ENCODE measurements at places on chromosomes 4 and X.
A peak's percentile ranks its signal among the peaks of the same experiment; 100 is the strongest.

DNA sequence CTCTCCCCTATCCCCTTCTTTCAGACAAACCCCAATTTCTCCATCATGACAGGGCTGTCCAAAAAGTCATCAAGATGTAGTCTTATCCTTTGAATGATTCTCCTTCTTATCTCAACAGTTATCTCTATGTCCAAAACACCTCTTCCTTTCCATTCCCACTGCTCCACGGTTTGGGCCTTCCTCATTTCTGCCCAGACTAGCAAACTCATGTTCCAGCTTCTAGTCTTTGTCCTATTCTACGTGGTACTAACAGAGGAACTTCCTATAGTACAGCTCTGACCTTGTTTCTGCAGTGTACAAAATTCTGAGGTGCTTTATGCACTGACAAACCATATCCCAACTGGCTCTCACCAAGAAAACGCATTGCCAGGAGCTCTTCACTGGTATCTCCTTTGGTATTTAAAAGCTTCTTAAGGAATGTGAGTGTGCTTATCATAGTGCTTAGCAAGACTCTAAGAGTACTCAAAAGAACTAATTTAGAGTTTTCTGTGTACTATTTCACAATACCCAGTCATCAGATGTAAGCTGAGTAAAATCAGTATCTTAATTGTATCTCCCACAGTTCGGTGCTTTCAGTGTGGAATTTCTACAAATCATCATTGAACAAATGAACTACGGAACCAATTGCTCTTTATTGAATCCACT lies 65.5 kb downstream of the MAML3 start:
- peaks cover 26% of the 10 kb centered on the region for H3K4me1 ChIP-seq
- DNase-seq = no peak
- H3K36me3 ChIP-seq = no peaks in the 10 kb centered on the region
- no peak overlapping the region for H3K27ac ChIP-seq
- no peak overlapping the region for H3K4me3 ChIP-seq
- no peaks in the 10 kb centered on the region for H3K27me3 ChIP-seq

GRCh38 chr4:152981842-152982241 lies 45.7 kb downstream of the FHDC1 start:
- no peak overlapping the region for H3K27ac ChIP-seq
- no peaks in the 10 kb centered on the region for H3K27me3 ChIP-seq
- no peaks in the 10 kb centered on the region for H3K36me3 ChIP-seq
- peaks cover 4% of the 10 kb centered on the region for H3K4me1 ChIP-seq

GRCh38 chr4:84631573-84631972 lies 48.6 kb downstream of the CDS1 start:
- no peaks in the 10 kb centered on the region for H3K4me1 ChIP-seq
- no peak for DNase-seq
- no peak overlapping the region for H3K27ac ChIP-seq
- no peak overlapping the region for H3K4me3 ChIP-seq
- H3K27me3 ChIP-seq = no peaks in the 10 kb centered on the region

- no peak within 1 kb of the TSS for H3K27ac ChIP-seq
- H3K27me3 ChIP-seq = no peaks in the 10 kb centered on the region
- H3K4me3 ChIP-seq = no peak within 1 kb of the TSS
- DNase-seq = no peak
- H3K36me3 ChIP-seq = no peaks in the 10 kb centered on the region
Observed at GRCh38 chrX:70422851-70423341, at the start of gene GDPD2. TSS of gene GDPD2 (plus strand) at chrX:70423314. CDS start at chrX:70424985, 1,671 bp downstream.

DNA sequence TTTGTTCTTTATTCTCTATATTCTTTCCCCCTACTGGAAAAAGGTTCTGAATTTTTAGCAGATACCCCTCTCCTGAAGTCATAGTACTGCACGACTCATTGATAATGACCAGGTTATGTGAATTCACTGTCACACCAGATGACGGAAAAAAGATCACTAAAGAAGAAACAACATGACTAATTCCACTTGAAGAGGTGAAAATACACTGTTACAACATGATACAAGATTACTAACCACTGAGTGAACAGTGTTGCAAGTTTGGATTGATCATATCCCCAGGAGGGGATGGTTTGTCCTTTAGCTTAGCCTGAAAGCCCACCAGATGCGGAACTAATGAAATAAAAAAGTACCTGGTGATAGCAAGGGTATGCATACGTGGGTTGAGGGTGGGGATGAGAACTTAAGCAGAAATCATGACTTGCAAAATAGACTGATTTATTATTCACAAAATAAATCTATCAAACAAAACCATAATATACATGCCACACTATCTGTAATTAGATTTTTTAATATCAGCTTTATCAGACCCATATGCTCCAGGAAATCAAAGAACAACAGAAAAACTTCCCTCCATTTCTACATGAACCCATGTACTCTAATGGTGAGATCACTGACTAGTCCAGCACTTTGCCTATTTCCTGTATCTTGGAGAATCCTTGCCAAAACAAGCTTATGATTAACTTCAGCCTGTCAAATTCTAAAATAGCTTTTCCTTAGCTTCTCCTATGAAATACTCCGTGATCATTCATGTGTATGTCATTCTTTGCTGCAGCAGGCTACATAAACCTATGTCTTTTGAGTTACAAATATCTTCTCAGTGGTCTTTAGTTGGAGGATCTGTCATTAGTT lies 257.4 kb upstream of the AGA start:
- H3K27ac ChIP-seq = no peak overlapping the region
- H3K27me3 ChIP-seq = no peaks in the 10 kb centered on the region
- H3K36me3 ChIP-seq = no peaks in the 10 kb centered on the region
- no peaks in the 10 kb centered on the region for H3K4me1 ChIP-seq
- no peak for DNase-seq
- no peak overlapping the region for H3K4me3 ChIP-seq

DNA sequence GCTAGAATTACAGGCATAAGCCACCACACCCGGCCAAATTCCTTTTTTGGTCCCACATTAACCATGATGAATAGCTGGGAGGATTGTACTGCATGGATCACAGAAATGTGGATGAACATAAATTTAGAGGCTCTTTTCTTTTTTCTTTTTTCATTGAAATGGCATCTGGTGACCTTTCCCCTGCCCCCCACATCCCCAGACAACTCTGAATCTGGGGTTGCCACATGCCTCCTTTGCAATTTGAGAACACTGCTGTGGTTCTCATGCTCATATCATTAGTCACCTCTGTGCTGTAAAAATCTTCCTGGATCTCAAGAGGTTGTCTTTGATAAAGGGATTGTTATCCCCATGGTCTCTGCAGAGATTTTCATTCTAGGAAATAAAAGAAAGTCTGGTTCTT lies 22.8 kb upstream of the FMR1NB start:
- no peaks in the 10 kb centered on the region for H3K36me3 ChIP-seq
- peaks cover 6% of the 10 kb centered on the region for H3K4me1 ChIP-seq
- no peaks in the 10 kb centered on the region for H3K27me3 ChIP-seq
- no peak overlapping the region for H3K27ac ChIP-seq
- DNase-seq = no peak

- no peak overlapping the region for H3K4me3 ChIP-seq
- H3K27ac ChIP-seq = no peak overlapping the region
- no peaks in the 10 kb centered on the region for H3K36me3 ChIP-seq
- H3K4me1 ChIP-seq = no peaks in the 10 kb centered on the region
- no peak for DNase-seq
Observed at GRCh38 chrX:6291444-6291843, 62.8 kb upstream of the NLGN4X start.

DNA sequence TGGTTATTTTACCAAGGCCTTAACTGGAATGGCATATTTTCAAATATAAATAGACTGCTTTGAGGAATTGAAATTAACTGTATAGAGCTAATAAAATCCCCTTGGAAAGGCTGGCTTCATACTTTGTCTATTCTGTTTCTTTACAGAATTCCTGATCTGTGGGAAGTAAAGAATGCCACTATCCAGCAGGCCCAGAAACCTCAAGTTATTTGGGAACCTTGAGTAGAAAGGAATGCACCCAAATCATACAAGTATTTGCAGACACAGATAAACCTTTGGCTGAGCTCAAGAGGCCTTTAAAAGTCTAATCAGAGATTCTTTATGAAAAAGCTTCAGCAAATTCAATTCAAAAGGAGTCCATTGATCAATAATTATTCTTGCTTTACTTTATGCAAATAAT lies 975.7 kb upstream of the PABPC4L start:
- no peaks in the 10 kb centered on the region for H3K4me1 ChIP-seq
- no peaks in the 10 kb centered on the region for H3K27me3 ChIP-seq
- H3K36me3 ChIP-seq = no peaks in the 10 kb centered on the region
- H3K4me3 ChIP-seq = no peak overlapping the region

DNA sequence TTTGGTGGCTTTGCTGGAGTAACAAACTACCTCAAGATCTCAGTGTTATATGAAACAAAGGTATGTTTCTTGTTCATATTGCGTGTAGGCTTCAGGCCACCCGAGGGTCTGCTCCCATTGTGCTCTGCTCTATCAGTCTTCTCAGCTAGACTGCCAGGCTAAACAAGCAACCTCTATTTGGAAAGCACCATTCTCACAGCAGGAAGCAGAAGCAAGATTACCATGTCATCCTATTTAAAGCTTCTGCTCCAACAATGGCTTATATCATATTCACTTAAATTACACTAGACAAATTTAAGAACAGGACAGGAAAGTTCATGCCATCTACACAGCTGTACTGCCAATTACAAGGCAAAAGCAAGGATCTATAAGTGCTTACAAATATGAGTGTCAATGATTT lies 385.8 kb downstream of the PPARGC1A start:
- no peak for DNase-seq
- no peaks in the 10 kb centered on the region for H3K4me1 ChIP-seq
- no peak overlapping the region for H3K4me3 ChIP-seq
- no peak overlapping the region for H3K27ac ChIP-seq
- no peaks in the 10 kb centered on the region for H3K36me3 ChIP-seq
- H3K27me3 ChIP-seq = no peaks in the 10 kb centered on the region

- H3K4me1 ChIP-seq = peaks cover 3% of the 10 kb centered on the region
- no peaks in the 10 kb centered on the region for H3K36me3 ChIP-seq
- no peaks in the 10 kb centered on the region for H3K27me3 ChIP-seq
- peak; percentile 47 for DNase-seq
- H3K27ac ChIP-seq = no peak overlapping the region
Observed at GRCh38 chrX:40468033-40468846, 112.5 kb upstream of the ATP6AP2 start.

- DNase-seq = no peak
- H3K36me3 ChIP-seq = no peaks in the 10 kb centered on the region
- H3K4me1 ChIP-seq = no peaks in the 10 kb centered on the region
- no peak overlapping the region for H3K27ac ChIP-seq
- H3K4me3 ChIP-seq = no peak overlapping the region
- no peaks in the 10 kb centered on the region for H3K27me3 ChIP-seq
Observed at GRCh38 chr4:51907006-51907669, 64.2 kb downstream of the DCUN1D4 start.

GRCh38 chrX:47129899-47130358 lies 14.6 kb downstream of the NDUFB11 start:
- H3K27me3 ChIP-seq = no peaks in the 10 kb centered on the region
- peaks cover 4% of the 10 kb centered on the region for H3K4me1 ChIP-seq
- no peaks in the 10 kb centered on the region for H3K36me3 ChIP-seq

DNA sequence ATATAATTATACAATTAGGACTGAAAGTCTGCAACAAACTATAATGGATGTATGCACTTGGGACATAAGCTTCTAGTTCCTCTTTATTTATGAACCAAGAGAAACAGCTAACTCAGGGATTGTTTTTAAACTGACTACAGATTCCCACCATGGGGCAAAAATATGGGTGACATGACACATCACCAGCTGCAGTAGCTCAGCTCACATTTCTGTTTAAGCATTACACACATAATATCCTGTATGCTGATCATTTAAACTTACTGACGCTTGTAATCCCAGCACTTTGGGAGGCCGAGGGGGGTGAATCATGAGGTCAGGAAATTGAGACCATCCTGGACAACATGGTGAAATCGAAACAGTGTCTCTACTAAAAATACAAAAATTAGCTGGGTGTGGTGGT lies 11.5 kb downstream of the FGB start:
- no peak overlapping the region for H3K4me3 ChIP-seq
- no peaks in the 10 kb centered on the region for H3K27me3 ChIP-seq
- no peak overlapping the region for H3K27ac ChIP-seq
- H3K36me3 ChIP-seq = no peaks in the 10 kb centered on the region
- H3K4me1 ChIP-seq = no peaks in the 10 kb centered on the region
- DNase-seq = no peak
